ENCODE measurements at places on chromosomes 12 and 14. TPM values are rescaled to one million over a fixed set of nuclear protein-coding genes. Genes with fewer than 3 reads are reported as not detected.

Gene SLC5A8
- 0.55 TPM for polyA plus RNA-seq

Gene GLT8D2
- polyA plus RNA-seq = 11.4 TPM

Gene CIROP
- polyA plus RNA-seq = not detected

Gene FGD4
- polyA plus RNA-seq = 2.4 TPM

Gene LYZ
- polyA plus RNA-seq = 25.6 TPM

Gene PMEL
- 0.77 TPM for polyA plus RNA-seq

Gene AMDHD1
- polyA plus RNA-seq = 14.4 TPM
